ENCODE measurements at places on chromosomes 16 and 17.

DNA sequence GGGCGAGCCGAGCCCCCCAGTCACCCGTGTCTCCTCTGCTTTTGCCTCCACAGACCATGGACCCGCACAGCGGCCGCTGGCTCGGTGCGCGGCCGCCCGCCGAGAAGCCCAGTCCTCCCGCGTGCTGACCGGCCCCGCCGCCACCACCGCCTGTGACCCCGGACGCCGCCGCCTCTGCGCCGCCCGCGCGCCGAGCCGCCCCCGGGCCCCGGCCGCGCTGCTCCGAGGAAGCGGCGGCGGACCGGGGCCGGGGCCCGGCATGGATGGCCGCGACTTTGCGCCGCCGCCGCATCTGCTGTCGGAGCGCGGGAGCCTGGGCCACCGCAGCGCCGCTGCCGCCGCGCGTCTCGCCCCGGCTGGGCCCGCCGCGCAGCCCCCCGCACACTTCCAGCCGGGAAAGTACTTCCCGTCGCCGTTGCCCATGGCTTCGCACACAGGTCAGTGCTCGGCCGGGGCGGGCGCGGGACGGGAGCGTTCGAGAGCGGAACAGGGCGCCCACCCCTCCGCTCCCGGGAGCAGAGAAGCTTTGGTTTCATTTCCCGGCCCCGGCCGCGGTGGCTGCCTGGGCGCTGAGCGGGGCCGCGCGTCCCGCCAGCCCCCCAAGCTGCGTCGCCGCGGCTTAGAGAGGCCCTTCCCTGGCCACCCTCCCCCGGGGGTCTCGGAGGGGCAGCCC, 4.4 kb downstream of the BAHCC1 start:
- DNase-seq, result no peak

DNA sequence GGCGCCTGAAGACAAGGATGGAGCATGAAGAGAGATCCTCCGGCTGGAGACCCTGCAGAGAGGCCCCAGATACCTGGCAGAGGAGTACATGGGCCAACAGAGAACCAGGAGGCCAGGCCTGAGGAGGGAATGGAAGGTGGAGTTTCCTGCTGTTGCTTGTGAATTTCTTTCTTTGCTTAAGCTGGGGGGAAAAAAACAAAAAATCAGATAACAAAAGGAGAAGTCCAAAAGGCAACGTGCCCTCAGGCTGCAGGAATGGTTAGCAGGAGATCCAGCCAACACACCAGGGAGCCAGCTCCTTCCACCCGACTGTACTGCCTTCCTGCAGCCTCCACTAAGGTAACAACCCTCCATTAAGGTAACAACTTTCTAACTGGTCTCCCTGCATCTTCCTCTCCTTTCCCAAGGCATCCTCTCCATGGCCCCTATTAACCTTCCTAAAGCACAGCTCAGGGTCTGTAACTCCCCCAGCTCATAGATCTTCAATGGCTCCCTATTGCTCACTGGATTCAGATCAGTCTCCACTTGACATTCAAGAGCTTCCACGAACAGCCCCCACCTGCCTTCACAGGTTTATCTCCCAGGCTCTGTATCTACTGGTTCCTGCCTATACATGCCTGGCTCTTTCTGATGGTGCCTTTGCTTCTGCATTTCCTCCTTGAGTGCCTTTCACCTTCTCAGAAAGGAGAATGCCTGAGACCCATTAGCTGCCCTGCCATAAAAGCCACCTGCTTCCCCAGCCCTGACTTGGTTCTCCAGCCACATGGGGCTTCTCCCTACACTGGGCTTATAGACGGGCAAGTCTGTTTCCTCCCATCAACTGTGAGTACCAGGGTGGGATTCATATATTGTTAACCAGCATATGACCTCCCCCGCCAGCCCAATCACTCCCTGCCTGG, 725 bp upstream of the ARL5C start:
- DNase-seq, result no peak

- no peak for DNase-seq
Measured at GRCh38 chr17:35892091-35893035, 12.2 kb upstream of the CCL5 start.

- no peak for DNase-seq
Measured at GRCh38 chr16:69589434-69590269, 23.9 kb downstream of the NFAT5 start.

GRCh38 chr16:81318711-81319110, 3.9 kb downstream of the GAN start:
- DNase-seq, result no peak

DNA sequence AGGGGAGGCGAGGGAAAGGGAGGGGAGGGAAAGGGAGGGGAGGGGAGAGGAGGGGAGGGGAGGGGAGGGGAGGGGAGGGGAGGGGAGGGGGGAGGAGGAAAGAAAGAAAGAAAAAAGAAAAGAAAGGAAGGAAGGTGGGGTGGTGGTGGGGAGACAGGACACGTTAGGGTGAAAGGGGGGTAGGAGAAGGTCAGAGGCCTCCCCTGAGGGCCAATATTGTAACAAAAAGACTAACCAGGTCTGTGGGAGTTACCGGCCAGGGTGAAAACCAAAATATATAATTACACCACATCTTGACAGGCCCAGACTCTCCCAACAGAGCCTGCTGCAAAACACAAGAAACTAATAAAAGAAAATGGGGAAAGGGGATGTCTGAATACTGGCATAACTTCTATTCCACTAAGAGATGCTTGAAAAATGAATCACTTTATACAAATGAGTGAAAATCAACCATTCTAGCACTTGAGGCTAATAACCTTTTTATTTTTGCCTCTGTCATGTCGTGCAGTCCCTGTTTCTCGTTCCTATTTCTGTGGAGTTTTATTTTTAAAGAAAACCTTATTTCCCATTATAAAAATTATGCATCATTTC, 10.0 kb downstream of the WDR45B start:
- no peak for DNase-seq

GRCh38 chr17:14316126-14316832, 15.4 kb downstream of the HS3ST3B1 start:
- no peak for DNase-seq
